Activated T-cell treated with anti-CD3 and anti-CD28 coated beads, Interleukin-2, amount 50 U/mL, for 72 hours (primary cell): ENCODE measurements at places on chromosomes 4 and X. TPM values are rescaled to one million over a fixed set of nuclear protein-coding genes. Genes with fewer than 3 reads are reported as not detected.

EMCN gene
- total RNA-seq, result not detected

- DNase-seq, result no peak
These were observed 86.2 kb upstream of the HPRT1 start for GRCh38 chrX:134373736-134374135.

- DNase-seq, result no peak
These were observed 20.2 kb downstream of the TMEM31 start for GRCh38 chrX:103730796-103731493.

CDS1 gene
- 0.22 TPM for total RNA-seq

CNGA2 gene
- total RNA-seq, result not detected

GRCh38 chr4:26458157-26458561, 32.1 kb downstream of the CCKAR start:
- no peak for DNase-seq

EIF2S3 gene
- total RNA-seq, result 320 TPM

PCSK1N gene
- 1.9 TPM for total RNA-seq

GRCh38 chrX:78643874-78644273, 15.3 kb downstream of the RTL3 start:
- DNase-seq, result no peak

DNA sequence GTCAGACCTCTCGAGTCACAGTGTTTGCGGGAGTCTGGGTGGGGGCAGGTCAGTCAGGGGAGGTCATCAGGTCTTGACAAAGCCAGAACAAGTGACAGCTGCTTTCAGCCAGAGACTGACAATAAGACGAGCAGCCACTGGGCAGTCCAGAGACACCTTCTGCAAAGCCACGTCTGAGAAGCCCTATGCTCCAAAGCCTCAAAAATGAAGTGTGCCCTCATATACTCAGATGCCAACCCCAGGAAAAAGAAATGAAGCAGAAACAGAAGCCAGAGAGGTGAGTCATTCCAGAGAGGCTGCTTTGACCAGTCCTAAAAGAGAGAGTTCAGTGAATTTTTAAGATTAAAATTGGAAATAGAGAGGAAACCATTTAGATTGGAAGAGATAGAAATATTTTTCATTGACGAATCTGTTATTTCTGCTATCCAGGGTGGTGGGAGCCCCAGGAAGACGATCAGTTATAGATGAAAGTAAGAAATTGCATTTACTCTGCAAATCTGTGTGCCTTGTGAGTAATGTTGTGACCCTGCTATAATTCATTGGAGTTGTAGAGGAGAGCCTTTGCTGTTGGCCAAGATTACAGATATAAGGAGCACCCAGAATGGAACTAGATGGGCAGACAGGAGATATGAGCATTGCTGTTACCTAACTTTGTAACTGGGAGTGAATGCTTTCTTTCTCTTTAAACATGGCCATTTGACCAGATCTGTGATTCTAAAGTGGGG, 77.9 kb downstream of the LRRC66 start:
- DNase-seq, result no peak

GRCh38 chrX:46831765-46832327, 5.0 kb upstream of the RP2 start:
- peak; percentile 5 for DNase-seq

GRCh38 chr4:81472281-81473182, 825 bp upstream of the RASGEF1B start:
- no peak for DNase-seq

EXOC1L gene
- total RNA-seq, result not detected

DNA sequence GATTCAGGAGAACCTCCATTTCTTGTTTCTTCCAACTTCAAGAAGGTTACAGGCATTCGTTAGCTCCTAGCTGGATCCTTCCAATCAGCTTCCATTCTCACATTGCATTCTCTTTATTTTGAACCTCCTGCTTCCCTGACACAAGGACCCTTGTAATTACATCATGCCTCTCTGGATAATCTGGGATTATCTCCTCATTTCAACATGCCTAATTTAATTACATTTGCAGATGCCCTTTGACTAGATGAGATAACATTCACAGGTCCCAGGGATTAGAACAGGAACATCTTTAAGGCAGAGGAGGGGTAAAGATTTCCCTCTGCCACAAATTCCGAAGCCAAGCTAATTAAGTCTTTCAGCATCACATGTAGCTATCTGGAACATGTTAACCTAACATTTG, 753.8 kb upstream of the PCDH7 start:
- no peak for DNase-seq

DNA sequence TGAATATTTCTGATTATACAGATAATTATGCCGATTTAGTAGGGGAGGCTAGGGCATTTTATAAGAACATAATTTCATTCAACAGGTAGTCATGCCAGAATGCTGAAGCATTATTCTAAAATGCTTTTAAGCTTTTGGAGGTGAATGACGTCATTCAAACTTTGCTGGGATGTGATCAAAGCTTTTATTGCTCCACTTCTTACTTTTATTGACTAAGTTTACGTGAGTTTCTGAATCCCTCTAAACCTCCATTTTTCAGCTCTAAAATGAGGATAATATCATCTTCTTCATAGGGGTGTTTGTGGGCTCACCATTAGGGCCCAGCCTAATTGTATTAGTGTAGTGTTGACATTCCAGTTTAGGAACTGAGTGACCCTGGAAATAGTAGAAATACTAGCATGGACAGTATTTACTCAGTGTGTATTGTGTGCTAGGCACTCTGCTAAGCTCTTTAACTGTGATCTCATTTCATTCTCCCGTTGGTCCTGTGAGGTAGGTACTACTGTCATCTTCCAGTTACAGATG, 3.0 kb downstream of the WWC2 start:
- DNase-seq, result no peak

XK gene
- total RNA-seq, result not detected

GRCh38 chrX:115539841-115540240, 21.1 kb upstream of the PLS3 start:
- DNase-seq, result no peak

C4orf17 gene
- not detected for total RNA-seq

DNA sequence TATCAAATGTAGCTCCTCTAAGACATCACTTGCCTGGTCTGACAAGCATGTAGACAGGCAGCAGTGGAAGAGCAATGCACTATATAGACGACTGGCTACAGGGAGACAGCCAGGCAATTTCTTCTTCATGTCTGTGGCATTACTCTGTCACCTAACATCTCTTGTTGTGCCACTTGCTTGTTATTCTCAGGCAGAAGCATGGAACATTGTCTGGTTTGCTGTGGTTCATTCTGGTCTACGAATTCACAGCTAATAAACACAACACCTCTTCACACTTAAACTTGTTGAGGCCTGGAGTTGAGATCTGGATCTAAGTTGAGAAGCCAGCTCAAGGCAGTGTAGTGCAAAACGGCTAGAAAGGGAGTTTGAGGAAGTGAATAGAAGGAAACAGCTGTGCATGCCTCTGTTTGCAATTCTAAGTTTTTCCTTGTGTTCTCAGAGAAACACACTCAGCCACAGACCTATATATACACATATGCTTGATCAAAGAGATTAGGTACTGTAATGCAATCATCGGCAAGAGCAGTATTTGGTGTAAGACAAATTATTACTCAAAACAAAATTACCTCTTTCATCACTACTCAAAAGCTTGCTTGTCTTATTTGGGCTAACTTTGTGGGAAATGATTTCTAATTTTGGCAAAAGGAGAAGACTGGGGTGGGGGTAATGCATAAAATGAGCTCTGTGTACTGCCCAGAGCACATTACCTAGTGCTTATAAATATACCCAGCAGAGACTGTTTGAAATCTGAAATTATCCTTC, 243.8 kb downstream of the PPP3CA start:
- no peak for DNase-seq

PDE5A gene
- total RNA-seq, result 0.94 TPM

- DNase-seq, result no peak
These were observed 127.0 kb downstream of the IL15 start for GRCh38 chr4:141763374-141763773.

GRCh38 chrX:141947350-141947749, 43.7 kb downstream of the MAGEC1 start:
- DNase-seq, result no peak

SAGE1 gene
- not detected for total RNA-seq

GRCh38 chrX:12366440-12366839, 228.2 kb downstream of the FRMPD4 start:
- no peak for DNase-seq

- DNase-seq, result no peak
These were observed 694.0 kb downstream of the KCTD8 start for GRCh38 chr4:43754566-43754965.

GRCh38 chr4:164926301-164926700, 49.3 kb downstream of the APELA start:
- no peak for DNase-seq

CYBB gene
- 0.39 TPM for total RNA-seq

- no peak for DNase-seq
These were observed 47.5 kb upstream of the TRIM2 start for GRCh38 chr4:153156721-153157120.

DNA sequence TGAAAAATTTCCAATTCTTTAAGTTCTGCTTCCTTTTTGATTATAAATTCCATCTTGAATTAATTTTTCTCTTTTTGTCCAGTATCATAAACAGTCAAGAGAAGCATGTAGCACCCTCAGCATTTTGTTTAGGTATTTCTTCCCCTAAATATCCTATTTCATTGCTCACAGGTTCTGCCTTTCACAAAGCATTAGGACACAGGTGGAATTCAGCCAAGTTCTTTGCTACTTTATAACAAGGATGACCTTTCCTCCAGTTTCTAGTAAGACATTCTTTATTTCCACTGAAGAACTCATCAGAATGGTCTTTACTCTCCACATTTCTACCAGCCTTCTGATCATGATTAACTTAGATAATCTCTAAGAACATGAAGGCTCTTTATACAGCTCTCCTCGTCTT, 7.4 kb downstream of the SLC9B1 start:
- DNase-seq, result no peak

TMEM31 gene
- total RNA-seq, result not detected

GRCh38 chr4:26858035-26858918, 2.4 kb upstream of the STIM2 start:
- DNase-seq, result no peak

- DNase-seq, result peak; percentile 23
These were observed 8.1 kb upstream of the HCCS start for GRCh38 chrX:11103006-11103405.

DNA sequence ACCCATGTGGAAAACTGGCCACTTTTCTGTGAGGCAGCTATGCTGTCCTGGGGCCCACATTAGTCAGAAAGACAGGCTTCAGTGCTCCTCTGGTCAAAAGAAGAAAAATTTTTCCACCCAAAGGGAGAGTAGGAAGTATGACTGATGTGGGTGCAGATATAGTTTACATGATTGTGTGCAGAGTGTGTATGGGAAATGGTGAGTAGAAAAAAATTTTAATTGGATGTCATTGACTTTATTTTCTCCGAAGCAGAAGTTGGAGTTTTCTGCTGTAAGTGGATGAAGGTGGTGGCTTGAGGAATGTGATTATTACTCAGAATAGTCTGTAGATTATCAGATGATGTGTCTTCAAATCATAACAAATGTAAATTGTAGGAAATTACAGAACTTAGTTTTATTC, 241.5 kb upstream of the IGFBP7 start:
- DNase-seq, result no peak

C4orf51 gene
- total RNA-seq, result not detected

- no peak for DNase-seq
These were observed 682.9 kb upstream of the GALNTL6 start for GRCh38 chr4:171130256-171130801.

DNA sequence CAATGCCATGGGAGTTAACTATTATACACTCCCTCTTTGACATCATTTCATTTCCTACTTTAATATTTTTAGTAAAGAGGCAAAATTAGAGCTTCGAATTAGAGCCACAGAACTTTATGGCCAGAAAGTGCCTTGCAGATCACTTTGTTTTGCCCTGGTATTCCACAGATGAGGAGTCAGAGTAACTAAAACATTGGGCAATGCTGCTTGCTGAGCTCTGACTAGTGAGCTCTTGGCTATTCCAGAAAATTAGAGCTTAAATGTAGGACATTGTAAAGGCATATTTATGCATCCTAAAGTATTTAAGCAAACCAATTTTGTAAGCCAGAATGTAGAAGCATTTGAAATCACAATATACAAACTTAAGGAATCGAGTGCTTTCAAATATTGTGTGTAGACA, 6.3 kb upstream of the ZNF827 start:
- DNase-seq, result no peak

DNA sequence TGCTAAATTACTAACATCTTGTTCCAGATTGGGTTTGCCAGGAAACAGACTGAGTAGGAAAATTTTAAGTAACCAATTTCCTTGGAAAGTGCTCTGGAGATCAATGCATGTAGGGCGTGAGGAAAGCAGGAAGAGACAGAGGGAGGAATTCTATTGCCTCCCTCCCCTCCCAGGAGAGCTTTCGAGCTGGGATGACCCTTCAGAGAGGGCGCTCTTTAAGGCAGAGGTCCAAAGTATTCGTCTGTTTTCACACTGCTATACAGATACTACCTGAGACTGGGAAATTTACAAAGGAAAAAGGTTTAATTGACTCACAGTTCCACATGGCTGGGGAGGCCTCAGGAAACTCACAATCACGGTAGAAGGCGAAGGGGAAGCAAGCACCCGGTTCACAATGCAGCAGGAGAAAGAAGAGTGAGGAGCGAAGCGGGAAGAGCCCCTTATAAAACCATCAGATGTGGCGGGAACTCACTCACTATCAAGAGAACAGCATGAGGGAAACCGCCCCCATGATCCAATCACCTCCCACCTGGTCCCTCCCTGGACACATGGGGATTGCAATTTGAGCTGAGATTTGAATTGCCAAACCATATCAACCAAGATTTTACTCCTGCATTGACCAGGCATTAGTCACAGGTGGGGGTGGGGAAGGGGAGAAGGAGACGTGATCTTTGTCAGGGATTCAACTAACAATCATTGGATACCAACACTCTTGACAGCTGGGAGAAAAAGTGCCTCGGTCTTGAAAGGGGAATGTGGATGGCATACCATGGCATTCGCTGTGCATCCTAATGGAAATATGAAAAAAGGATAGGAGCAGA, 63.8 kb downstream of the SLITRK2 start:
- DNase-seq, result no peak
